ENCODE measurements at places on chromosomes 7 and 10.

DNA sequence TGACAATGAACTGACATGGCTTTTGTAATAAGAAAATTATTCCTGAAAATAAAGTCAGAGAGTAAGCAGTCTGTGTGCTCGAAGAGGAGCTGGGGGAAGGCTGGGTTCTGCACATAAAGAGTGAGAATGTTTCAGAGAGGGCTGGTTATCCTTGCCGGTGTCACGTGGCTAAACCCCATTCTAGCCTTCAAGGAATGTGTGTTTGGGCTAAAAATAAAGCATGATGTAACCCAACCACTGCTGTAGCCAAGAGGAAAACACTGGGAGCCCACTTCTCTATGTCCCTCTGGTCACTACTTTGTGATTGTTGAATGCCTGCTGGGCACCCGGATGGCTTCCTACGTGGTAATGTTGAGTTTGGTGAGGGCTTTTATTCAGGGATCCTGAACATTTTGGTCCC, 23.5 kb downstream of the WDFY4 start:
- DNase-seq = no peak

DNA sequence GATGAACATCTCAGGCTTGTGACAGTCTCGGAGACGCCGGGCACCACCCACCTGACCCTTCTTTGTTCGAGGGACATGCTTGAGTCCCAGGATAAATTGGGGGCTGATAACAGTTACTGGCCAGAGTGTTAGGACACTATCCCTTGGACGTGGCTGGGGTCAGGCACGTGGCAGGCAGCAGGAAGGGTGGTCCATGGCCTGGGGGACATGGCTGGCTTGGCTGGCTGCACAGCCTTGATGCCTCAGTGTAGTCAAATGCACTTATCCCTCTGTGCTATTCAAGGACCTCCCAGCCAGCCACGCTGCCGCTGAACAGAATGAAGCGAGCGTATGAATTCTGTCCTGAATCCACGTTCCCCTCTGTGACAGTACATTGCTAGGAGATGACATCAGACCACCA, 662.0 kb upstream of the FOXK1 start:
- DNase-seq = no peak

DNA sequence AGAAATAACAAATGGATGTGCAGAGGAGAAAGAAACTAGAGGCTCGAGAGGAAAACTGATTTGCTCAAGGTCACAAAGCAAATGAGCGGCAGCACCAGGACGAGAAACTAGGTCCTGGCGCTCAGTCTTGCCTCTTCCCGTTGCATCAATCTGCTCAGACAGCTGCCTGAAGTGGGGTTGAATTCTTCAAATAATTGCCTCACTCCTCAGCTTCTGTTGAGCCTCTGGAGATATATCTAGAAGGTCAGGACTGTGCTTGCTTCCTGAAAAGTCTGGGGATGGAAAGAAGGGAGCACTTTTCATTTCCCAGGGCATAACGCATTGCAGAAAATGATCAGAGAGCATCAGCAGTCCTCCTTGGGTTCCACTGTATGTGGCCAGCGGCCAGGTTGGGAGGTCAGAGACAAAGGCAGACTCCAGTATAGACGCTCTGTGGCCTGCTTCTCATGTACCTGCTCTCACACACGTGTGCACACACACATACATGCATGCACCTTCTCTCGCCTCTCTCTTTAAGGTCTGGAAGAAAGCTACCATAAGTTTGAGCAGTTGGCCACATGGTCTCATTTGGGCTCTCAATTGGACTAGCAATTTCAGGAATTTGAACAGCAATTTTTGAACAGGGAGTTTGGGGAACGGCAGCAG, 83.7 kb upstream of the DUSP5 start:
- DNase-seq = no peak

- DNase-seq = no peak
These were observed 8.7 kb downstream of the CHST15 start for GRCh38 chr10:124084708-124085107.

DNA sequence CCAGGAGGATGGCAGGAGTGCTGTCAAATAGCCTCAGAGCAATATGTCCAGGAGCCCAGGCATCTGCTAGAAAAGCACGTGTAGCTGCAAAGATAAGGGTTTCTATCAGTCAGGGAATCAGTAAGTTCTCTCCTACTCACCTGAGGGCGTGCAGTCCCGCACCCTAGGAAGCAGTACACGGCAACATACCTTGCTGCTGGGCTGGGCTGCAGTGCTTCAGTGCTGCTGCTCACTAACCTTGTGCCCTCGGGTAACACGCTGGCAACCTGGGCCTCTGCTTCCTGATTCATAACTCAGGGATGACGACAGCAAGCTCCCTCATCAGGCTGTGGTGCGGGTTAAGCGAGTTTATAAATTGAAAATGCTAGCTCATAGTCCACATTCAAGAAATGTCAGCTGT, 29.5 kb upstream of the CCNY start:
- DNase-seq = no peak

- no peak for DNase-seq
These were observed 5.5 kb downstream of the CREB3L2 start for GRCh38 chr7:137996386-137996851.

DNA sequence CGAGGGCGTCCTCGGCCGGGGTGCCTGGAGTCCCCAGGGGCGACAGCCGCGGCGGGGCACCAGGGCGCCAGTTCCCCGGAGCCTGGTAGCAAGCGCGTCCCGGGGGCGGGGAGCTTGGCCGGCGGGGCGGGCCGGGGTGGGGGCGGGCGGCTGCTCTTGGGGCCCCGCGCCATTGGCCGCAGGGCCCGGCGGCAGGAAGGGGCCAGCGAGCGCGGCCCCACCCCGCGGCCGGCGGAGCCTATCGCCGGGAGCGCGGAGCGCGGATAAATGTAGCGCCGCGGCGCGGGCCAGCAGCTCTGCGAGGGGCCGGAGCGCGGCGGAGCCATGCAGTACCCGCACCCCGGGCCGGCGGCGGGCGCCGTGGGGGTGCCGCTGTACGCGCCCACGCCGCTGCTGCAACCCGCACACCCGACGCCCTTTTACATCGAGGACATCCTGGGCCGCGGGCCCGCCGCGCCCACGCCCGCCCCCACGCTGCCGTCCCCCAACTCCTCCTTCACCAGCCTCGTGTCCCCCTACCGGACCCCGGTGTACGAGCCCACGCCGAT, at the start of gene HHEX:
HHEX (plus strand) TSS at position 293 of the 548 bp plus-strand sequence; CDS start at position 325, 32 bp downstream.
- no peak for DNase-seq

DNA sequence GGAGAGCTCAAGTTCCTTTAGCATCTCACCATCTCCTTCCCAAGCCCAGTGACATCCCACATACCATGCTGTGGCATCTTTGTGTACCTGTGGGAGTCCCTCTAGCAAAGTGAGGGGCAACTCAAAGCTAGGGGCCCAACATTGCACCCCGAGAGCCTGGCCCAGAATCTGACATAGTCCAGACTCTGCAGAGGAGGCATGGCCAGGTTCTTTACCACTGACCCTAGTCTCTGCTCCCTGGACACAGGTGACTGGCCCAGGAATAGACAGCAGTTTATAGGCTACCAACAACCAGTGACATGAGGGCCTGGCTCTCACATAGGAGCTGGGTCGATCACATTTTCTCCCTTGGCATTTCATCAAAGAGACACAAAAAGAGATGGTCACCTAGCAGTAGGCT, 444.0 kb upstream of the ZMIZ1 start:
- no peak for DNase-seq
